ENCODE measurements at places on chromosomes 5 and 9.

GRCh38 chr5:98454904-98455303 is 318.6 kb upstream of the RGMB start:
- no peak for DNase-seq

- DNase-seq, result no peak
Observed at GRCh38 chr9:100191264-100191663, 92.2 kb downstream of the INVS start.

GRCh38 chr9:37621273-37622121 is 29.1 kb upstream of the TOMM5 start:
- no peak for DNase-seq

GRCh38 chr5:135124128-135124527 is 90.1 kb upstream of the PITX1 start:
- DNase-seq, result no peak

- no peak for DNase-seq
Observed at GRCh38 chr5:56833325-56833724, 18.0 kb downstream of the MAP3K1 start.

DNA sequence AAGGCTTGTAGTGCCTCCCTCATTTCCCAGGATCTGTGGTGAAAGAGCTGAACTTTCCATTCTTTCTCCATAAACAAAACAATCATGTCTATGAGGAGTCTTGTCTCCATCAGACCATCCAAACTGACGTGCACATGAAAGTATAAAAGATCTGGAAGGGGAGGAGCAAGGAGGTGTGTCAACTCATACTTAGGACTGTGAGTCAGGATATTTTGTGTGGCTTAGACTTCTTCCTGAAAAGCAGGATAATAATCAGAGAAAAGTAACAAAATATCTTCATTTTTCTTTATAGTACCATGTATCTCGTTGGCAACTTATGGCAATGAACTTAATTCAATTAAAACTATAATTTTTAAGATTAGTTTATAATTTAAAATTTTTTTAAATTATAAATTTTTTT is 96.0 kb upstream of the PRRC1 start:
- no peak for DNase-seq

- DNase-seq, result no peak
Observed at GRCh38 chr9:133120501-133121197, 391 bp downstream of the RALGDS start.

DNA sequence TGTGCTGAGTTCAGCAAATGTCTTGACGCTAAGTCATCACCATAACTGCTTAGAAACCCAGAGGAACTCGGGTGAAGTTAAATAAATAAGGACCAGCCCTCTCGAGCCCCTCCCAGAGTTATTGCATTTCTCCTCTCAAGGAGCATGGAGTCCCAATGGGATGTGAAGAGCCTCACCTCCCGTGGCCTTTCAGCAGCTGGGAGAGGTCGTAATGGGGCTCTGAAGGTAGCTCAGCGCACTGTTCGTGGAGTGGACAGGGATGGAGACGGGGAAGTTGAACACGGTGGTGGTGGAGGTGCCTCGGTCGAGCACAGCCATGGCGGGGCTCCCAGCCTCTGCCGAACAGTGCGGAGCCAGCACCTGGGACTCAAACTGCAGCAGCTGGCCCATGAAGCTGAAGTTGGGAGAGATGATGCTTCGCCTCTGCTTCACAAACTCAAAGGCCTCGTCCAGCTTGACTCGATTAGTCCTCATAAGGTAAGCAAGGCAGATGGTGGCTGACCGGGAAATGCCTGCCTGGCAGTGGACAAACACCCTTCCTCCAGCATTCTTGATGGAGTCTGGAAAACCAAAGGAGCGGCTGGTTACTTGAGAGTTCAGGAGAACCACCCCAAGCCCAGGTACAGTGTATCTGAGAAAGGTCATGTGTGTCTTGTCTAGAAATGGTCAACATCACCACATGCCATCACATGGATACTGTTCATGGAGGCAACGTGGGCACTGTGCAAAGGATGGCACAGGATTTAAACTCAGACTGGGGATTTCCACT is 2.2 kb downstream of the DUSP1 start:
- DNase-seq, result no peak

- no peak for DNase-seq
Observed at GRCh38 chr5:96067894-96068614, 106.4 kb upstream of the ELL2 start.

GRCh38 chr9:94981723-94982090 is 255.2 kb downstream of the AOPEP start:
- DNase-seq, result no peak

GRCh38 chr9:14173713-14174112 is 140.2 kb downstream of the NFIB start:
- no peak for DNase-seq

- no peak for DNase-seq
Observed at GRCh38 chr5:43433382-43433781, 21.2 kb upstream of the CCL28 start.

GRCh38 chr5:132209131-132209530 is 18.5 kb downstream of the P4HA2 start:
- no peak for DNase-seq

- DNase-seq, result no peak
Observed at GRCh38 chr5:67997892-67998457, 217.6 kb upstream of the PIK3R1 start.

GRCh38 chr9:19133549-19134345 is 6.5 kb upstream of the PLIN2 start:
- DNase-seq, result no peak

GRCh38 chr9:126453156-126453963 is 126.7 kb downstream of the MVB12B start:
- no peak for DNase-seq

DNA sequence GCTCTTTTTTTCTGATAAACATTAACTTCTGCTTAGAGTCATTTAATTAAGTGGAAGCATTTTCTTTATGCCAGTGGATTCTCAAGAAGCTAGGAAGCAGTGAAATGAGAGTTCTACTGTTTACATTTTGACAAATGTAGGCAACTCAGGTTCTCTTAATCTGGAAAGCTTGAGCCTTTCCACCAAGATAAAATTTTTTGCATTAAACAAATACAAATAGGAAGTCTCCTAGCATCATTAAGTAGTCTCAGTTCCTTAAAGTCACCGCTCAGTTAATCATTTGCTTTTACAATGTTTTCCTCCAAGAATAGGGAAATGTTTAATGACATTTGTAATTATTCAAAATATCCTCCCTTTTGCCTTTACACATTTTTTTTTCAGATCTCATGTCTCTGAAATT is 290.4 kb upstream of the PDE4D start:
- DNase-seq, result no peak

- no peak for DNase-seq
Observed at GRCh38 chr5:33931136-33931535, 5.0 kb upstream of the RXFP3 start.

- no peak for DNase-seq
Observed at GRCh38 chr9:9091387-9091786, 1291.8 kb upstream of the DMAC1 start.

DNA sequence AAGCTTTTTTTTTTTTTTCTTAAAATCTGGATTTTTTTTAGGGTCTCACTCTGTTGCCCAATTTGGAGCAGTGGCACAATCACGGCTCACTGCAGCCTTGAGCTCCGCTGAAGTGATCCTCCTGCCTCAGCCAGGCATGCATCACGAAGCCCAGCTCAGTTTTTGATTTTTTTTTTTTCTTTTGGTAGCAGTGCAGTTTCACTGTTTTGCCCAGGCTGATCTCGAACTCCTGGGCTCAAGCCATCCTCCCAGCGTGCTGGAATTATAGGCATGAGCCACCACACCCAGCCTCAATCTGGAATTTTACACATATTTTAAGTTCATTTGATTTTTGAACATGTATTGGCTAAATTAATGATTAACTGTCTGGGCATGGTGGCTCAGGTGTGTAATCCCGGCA is 36.3 kb downstream of the TRIO start:
- no peak for DNase-seq

DNA sequence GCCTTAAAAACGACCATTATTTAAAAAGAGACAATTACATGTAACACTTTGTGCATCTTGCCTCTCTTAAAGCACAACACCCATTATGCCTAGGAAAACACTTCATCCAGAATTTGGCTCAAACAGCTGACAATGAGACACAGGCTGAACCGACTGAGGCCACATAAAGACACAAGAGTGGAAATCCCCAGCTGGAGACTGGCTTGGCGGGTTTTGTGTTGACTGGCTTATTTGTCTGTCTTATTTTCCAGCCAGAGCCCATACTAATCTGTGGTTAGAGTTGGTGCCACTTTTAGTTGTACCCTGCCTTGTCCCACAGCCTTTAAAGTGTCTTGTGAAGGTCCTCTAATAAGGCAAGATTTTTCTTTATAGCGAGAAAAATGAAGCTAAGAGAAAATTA is 21.2 kb downstream of the TRIM14 start:
- DNase-seq, result no peak

- DNase-seq, result no peak
Observed at GRCh38 chr5:160432787-160433186, 11.1 kb downstream of the PTTG1 start.

DNA sequence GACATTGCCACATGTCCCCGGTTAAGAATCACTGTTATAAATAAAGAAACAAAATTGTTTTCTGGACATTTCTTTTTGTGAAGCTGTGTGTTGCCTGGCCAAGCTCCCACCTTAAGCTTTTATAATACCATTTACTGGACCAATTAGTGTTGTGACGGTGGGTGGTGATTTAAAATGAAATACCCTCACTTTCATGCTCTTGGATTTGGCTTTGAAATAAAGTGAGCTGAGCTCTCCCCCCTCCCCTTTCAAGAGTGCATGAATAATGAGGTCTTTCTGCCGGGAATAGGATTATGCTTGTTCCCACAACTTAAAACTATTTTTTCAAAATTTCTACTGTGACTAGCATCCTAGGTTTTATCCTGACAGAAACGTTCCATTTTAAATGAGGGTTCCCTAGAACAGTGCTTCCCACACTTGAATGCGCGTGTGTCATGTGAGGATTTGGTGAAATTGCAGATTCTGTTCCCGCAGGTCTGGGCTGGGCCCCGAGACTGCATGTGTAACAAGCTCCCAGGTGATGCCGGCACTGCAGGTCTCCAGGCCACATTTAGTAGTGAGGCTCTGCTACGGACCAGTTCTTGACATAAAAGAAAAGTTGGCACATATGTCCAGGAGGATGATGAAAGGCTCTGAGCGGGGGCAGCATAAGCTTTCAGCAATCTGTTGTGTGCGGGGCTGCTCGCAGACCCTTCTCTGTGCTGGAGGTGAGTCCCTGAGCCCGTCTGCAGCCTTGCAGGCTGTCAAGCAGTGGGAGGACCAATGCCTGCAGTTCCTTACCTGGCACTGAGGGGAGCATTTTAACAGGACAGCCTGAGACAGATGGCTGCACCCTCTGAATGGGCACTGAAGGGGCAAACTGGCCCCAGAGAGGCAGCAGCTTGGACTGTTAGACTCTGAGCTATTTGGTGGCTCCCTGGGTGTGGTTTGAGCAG is 24.4 kb downstream of the IQGAP2 start:
- DNase-seq, result peak; percentile 38

DNA sequence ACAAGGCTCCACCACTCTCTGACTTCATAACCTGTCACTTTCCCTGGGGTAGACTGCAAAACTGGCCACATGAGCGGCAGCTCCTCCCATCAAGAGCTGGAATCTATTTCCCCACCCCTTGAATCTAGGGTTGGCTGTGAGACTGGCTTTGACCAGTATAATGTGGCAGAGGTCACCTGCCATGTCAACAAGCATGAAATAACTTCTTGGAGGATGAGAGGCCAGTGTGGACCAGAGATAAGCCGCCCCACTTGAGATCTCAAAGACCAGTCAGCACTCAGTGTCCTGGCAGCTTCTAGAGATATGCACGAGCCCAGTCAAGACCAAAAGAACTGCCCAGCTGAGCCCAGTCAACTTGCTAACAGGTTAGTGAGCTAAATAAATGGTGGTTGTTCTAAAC is 59.0 kb downstream of the MARCHF11 start:
- DNase-seq, result no peak

DNA sequence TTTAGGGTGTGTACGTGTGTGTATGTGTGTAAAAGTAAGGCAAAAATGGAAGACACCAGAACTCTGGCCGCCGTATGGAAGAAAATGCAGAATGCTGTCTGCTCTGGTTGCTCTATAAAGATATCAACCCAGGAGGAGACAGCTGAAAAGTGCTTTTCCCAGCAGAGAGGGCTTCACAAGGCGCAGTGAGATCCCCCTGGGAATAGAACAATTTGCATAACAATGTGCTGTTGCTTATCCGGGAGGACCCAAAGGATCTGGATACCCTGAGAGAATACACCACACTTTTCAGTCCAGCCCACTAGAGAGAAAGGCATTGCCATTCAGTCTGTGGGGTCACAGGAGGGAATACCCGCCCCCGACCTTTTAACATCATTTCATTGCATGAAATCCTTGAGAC is 230.6 kb downstream of the EBF1 start:
- no peak for DNase-seq

GRCh38 chr9:77770340-77770739 is 122.2 kb upstream of the GNA14 start:
- peak; percentile 87 for DNase-seq

DNA sequence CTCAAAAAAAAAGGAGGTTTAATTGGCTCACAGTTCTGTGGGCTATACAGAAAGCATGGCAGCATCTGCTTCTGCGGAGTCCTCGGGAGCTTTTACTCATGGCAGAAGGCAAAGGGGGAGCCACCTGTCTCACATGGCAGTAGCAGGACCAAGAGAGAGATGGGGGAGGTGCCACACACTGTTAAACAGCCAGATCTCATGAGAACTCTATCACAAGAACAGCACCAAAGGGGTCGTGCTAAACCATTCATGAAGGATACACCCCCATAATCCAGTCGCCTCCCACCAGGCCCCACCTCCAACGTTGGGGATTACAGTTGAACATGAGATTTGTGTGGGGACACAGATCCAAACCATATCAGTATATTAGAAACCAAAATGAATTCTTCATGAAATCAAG is 28.3 kb upstream of the CXXC5 start:
- DNase-seq, result no peak

GRCh38 chr5:159010661-159011442 is 88.9 kb downstream of the EBF1 start:
- no peak for DNase-seq

- no peak for DNase-seq
Observed at GRCh38 chr9:20512106-20512505, 110.2 kb downstream of the MLLT3 start.

DNA sequence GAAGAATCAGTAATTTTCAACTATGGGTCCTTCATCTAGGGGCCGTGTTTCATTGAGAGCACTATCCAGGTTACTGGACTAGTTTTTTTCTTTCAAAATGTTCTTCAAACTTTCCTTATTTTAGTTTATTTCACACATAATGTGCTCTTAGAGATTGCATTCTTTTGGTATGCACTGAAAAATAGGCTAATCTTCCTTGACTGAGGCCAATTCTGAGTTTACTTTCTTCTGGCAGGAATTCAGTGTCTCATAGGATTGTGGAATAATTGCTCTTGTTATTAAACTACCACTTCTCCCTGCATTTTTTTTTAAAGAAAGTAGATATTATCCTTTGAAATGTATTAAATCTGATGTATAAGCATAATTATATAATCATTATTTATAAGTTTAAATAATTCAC is 624.5 kb downstream of the RAB3C start:
- DNase-seq, result no peak

GRCh38 chr5:163633926-163634460 is 128.6 kb downstream of the MAT2B start:
- no peak for DNase-seq

Measured in putamen (tissue), 1 donor.